Stimulated activated CD4-positive, alpha-beta T cell treated with anti-CD3 and anti-CD28 coated beads, Interleukin-15, amount 100 ng/mL, for 1 hour (primary cell): ENCODE measurements at places on chromosomes 1 and 21.

- DNase-seq, result no peak
Observed at GRCh38 chr21:41877901-41878830, 978 bp downstream of the PRDM15 start.

DNA sequence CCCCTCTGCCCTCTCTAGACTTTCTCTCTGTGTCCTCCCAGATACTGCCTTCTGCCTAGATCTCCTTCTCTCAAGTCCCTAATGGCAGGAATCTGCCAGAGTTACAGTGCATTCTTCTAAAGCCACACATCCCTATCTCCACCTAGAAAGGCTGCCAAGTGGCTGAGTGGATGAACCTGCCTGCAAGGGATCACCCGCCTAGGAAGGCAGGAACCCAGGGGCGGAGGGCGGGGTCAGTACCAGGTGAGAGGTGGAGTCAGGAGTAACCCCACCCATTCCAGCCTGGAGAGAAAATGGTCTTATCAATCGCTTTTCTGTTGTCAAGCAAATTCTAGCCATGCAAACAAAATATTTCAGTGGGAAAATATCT lies 60.8 kb downstream of the BCAR3 start:
- DNase-seq, result no peak

GRCh38 chr1:93471911-93472310 lies 24.0 kb downstream of the FNBP1L start:
- DNase-seq, result no peak

- no peak for DNase-seq
Observed at GRCh38 chr1:93704052-93704451, 22.4 kb upstream of the BCAR3 start.

DNA sequence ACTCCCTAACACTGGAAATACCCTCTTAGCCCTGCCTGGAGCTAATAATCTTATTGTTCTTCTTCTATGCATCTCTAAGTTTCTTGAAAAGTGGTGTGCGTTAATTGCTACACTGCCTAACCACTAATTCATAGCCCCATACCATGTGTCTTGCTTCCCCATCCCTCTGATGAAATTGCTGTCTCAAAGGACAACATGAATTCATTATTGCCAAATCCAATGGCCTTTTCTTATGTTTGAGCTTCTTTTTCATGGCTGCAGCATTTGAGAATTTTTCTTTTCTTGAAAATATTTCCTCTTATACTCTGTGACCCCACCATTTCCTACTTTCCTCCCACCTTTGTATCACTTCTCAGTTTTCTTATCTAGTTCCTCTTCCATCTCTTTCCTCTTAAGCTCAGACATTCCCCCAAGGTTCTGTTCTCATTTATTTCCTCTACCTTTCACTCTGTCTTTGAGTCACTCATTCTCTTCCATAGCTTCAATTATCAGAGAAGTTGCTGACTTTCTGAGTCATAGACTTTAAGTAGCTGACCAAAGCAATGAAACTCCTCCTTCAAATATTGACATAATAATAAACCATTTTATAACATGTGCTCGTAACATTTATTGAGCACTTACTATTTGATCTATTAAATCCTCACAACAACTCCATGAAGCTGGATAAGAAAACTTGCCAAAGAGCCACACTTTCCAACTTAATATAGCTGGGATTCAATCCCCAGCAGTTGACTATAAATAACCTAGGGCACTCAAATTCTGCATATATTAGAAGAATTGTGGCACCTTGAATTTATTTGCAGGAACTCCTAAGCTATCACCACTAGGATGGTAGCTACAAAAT lies 35.5 kb upstream of the ATP6V1G3 start:
- no peak for DNase-seq

DNA sequence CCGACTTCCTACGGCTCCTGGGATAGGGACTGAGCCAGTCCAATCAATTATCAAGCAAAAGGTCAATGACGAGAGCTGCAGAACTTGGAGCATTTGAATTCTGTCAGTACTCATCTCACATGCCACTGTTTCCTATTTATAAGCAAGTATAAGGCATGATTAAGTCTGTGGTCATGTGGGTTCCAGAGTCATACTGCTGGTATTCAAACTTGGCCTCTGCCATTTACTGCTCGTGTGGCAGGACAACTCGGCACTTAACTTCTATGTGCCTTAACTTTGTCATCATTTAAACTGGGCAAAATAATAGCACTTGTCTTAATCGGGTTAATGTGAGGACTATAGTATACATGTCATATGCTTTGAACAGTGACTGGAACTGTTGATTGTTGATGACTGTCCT lies 44.9 kb upstream of the TNFSF18 start:
- DNase-seq, result no peak

DNA sequence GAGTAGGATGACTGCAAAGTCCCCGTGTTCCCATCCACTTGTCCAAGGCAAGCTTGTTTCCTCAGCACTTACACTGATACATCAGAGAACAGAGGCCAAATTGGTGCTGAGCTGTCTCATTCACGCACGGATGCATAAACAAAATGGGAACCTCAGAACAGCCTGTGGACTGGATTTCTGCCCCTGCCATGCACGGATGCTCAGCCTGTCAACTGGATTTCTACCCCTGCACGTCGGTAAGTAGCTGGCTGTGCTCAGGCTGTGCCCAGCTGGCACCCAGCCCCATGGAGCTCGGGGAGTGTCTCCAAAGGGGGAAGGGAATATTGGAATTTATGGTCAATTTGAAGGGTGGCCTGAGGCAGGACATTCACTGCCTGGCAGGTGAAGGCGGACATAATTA lies 40.8 kb upstream of the TMPRSS2 start:
- no peak for DNase-seq

- no peak for DNase-seq
Observed at GRCh38 chr1:77438236-77438913, 156.6 kb downstream of the AK5 start.
